Progenitor cell of endocrine pancreas (in vitro differentiated cells): ENCODE measurements at places on chromosomes 2 and 18.

- no peak for DNase-seq
Measured at GRCh38 chr2:206488623-206489022, 45.3 kb downstream of the ADAM23 start.

DNA sequence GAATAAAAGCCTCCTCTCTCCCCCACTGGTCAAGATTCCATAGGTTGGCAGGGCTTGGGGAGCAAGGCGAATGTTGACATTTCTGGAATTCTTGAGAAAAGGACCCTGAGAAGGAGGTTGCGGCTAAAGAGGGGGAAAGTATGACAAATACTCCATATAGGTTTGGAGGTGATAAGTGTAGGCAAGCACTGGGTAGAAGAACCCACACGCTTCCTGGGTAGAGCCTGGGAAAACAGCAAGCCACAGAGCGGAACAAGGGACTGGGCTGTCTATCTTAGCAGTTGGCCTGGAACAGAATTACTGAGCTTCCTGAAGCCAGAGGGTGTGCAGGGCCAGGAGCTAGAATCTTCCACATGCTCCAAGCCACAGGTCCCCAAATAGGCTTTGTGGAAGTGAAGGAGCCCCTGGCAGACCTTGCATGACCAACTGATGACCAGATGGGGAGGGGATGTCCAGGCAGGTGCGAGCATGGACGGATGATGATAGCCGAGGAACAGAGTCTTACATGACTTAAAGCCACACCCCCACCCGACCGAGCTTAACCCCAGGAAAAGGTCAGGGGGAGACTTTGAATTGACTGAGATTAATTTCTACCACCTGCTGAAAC lies 9.9 kb downstream of the PRKAG3 start:
- DNase-seq: no peak

- DNase-seq: peak; percentile 42
Measured at GRCh38 chr2:96138179-96139145, at the start of gene ASTL. Gene ASTL (minus strand): TSS chr2:96138502. CDS start chr2:96138436, 66 bp downstream.

GRCh38 chr18:11666176-11666575 lies 22.9 kb upstream of the GNAL start:
- no peak for DNase-seq

GRCh38 chr2:19801367-19802080 lies 100.3 kb downstream of the TTC32 start:
- DNase-seq: no peak
